ENCODE measurements at places on chromosomes 13 and 19. TPM values are rescaled to one million over a fixed set of nuclear protein-coding genes. Genes with fewer than 3 reads are reported as not detected.

Gene ZNF534
- total RNA-seq: not detected

DNA sequence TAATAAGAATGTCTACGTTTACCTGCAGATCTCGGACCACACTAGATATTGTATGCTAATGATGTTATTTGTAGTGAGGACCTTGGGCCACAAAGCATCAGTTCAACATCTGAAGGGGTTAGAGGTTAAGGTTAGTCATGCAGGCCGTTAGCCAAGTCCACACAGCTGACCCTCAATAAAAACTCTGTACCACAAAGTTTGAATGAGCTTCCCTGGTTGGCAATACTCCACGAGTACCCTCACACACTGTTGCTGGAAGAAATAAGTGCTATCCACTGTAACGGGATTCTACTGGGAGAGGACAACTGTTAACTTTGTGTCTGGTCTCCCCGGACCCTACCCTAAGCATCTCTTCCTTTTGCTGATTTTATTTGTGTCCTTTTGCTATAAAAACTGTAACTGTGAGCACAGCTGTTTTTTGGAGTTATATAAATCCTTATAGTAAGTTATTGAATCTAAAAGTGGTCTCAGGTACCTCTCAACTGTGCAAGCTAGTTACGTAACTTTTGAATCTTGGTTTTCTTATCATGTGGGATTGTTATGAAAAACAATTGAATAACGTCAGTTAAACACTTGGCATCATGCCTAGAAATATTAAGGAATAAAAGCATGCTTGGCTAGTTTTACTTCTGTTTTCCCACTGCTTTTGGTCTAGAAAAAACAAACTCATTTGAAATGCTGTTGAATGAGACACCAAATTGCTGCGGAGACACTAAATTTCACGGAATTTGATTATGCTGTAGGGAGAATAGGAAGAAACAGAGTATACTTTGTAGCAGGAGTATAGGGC, 181.5 kb downstream of the DNAJC3 start:
- H3K27me3 ChIP-seq: peaks cover 2% of the 10 kb centered on the region
- no peaks in the 10 kb centered on the region for H3K4me1 ChIP-seq
- no peaks in the 10 kb centered on the region for H3K36me3 ChIP-seq
- no peak overlapping the region for H3K4me3 ChIP-seq

- H3K27me3 ChIP-seq: peaks cover 38% of the 10 kb centered on the region
- DNase-seq: no peak
These were observed 9.7 kb downstream of the F2RL3 start for GRCh38 chr19:16898361-16899015.

DNA sequence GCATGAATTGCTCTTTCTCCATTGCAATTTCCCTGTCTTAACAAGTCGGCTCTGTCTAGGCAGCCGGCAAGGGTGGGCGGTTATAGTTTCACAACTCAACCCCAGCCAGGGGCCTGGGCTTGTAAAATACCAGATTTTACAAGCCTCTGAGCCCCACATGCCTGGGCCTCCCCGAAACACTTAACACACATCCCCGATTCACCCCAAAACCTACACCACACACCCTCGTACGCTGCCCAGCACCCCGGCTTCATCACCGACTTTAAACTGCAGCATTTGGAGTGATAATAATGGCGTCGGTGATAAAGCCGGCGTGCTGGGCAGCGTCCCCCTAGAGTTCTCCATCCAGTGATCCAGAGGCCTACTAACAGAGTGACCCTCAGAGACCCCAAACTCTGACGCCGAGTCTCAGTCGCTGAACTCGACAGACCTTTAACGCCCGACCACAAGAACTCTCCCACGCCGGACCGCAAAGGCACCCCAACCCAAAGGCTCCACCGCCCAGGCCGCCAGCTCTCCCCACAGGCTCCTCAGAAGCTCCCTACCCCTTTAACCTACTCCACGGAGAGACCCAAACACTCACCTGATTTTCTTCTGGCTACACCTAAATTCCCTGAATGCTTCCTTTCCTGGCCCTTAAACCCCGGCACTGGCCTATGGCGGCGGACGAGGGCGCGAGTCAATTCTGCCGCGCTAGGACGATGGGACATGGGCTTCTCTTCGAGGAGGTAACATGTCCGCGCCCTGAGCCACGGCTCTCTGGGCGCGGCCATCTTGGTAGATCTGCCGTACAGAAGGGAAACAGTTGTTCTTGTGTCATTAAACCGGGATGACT, at the start of gene ZNF649:
TSS of gene ZNF649 (minus strand) at position 687 of the 835 bp plus-strand sequence. CDS start 4,910 bp downstream, outside the sequence.
- peak; percentile 84 for DNase-seq
- peaks cover 24% of the 10 kb centered on the region for H3K4me1 ChIP-seq
- peaks cover 66% of the 10 kb centered on the region for H3K36me3 ChIP-seq
- H3K27me3 ChIP-seq: no peaks in the 10 kb centered on the region
- peak within 1 kb of the TSS; percentile 95 for H3K27ac ChIP-seq

GRCh38 chr19:29677001-29677817, 11.9 kb downstream of the PLEKHF1 start:
- DNase-seq: no peak
- peaks cover 83% of the 10 kb centered on the region for H3K4me1 ChIP-seq
- no peak overlapping the region for H3K4me3 ChIP-seq
- H3K36me3 ChIP-seq: peaks cover 37% of the 10 kb centered on the region
- no peak overlapping the region for H3K27ac ChIP-seq

Gene PEAK3
- total RNA-seq: not detected

DNA sequence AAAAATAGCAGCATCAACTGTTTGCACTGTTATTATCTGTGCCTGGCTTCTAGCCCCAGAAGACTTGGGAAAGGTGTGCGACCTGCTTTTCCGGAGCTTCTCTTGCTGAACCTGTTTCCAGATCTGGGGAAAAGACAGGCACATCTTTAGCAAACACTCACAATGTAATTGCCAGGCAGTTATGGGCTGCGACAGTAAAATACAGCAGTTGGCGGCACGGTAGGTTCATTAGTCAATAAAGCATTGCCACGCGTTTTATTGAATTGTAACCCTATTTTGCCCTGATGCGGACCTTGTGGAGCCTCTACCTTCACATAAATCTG, 223.7 kb upstream of the TSHZ3 start:
- no peaks in the 10 kb centered on the region for H3K27me3 ChIP-seq
- no peak overlapping the region for H3K4me3 ChIP-seq
- no peaks in the 10 kb centered on the region for H3K4me1 ChIP-seq
- no peak for DNase-seq

DNA sequence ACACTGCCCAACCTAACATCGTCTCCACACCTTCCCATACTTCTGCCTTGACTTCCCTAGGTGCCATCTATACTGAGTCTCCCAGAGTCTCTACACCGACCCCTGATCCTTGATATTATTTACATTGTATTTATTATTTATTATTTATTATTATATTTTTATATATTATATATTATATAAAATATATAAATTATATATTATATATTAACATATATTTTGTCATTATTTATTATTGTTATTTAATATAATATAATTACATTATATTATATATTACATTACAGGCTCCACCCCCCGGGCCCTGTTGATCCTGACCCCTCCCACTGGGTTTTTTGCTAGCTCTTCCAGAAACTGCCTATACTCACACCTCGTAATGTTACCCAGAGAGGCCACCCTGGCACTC, 18.4 kb upstream of the TOMM40 start:
- no peak overlapping the region for H3K4me3 ChIP-seq
- no peak for DNase-seq
- no peaks in the 10 kb centered on the region for H3K36me3 ChIP-seq
- no peak overlapping the region for H3K27ac ChIP-seq

GRCh38 chr19:5977222-5977784, 637 bp downstream of the RANBP3 start:
- no peak for DNase-seq
- H3K27ac ChIP-seq: peak overlapping the region; percentile 88
- peaks cover 70% of the 10 kb centered on the region for H3K4me1 ChIP-seq
- peaks cover 42% of the 10 kb centered on the region for H3K36me3 ChIP-seq

- no peak for DNase-seq
- no peaks in the 10 kb centered on the region for H3K36me3 ChIP-seq
- H3K4me1 ChIP-seq: no peaks in the 10 kb centered on the region
- no peaks in the 10 kb centered on the region for H3K27me3 ChIP-seq
These were observed 754.9 kb downstream of the OLFM4 start for GRCh38 chr13:53783471-53783870.

Gene MED25
- total RNA-seq: 70.5 TPM

DNA sequence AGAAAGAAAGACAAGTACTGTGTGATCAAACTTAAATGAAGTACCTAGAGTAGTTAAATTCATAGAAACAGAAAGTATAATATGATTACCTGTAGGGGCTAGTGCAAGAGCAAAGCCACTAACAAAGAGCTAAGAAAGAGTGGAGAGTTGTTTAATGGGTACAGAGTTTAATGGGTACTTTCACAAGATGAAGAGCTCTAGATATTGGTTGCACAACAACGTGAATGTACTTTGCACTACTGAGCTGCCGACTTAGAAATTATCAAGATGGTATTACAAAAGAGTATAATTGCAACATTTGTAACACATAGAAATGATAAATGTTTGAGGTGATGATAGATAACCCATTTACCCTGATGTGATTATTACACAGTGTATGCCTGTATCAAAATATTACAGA, 140.3 kb upstream of the GPC6 start:
- H3K4me1 ChIP-seq: no peaks in the 10 kb centered on the region
- no peaks in the 10 kb centered on the region for H3K36me3 ChIP-seq
- DNase-seq: no peak

Gene LAIR1
- 71.6 TPM for total RNA-seq

- peak overlapping the region; percentile 78 for H3K4me3 ChIP-seq
- peak; percentile 93 for DNase-seq
- H3K27ac ChIP-seq: peak overlapping the region; percentile 99
- H3K36me3 ChIP-seq: peaks cover 18% of the 10 kb centered on the region
- peaks cover 77% of the 10 kb centered on the region for H3K4me1 ChIP-seq
- H3K27me3 ChIP-seq: no peaks in the 10 kb centered on the region
These were observed 5.4 kb upstream of the CDC37 start for GRCh38 chr19:10408511-10409283.

DNA sequence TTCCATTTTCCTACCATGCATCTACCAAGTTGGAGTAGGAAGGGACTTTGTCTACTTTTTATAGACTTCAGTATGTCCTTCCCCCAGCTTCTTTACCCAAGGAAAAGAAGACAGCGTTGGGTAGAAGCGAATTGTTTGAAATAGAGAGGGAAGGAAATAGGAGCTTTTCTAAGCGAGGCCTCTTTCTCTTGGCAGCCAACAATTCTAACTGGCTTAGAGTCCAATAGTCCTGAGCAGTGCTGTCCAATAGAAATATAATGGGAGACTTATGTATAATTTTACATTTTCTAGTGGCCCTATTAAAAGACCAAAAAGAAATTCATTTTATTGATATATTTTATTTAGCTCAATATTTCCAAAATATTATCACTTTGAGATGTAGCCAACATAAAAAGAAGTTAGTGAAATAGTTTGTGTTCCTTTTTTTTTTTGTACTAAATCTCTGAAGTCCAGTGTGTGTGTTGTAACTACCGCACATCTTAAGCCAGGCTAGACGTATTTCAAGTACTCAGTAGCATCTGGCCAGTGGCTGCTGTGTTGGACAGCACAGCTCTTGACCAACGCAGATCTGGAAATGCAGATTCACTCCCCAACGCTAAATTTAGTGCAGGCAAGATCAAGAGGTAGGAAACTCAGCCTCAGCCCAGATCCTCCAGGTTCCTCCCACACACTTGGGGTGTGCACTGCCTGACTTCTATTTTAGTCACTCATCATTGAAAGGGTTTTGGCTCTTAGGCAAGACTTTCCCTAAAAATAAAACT, 179.2 kb downstream of the SHISA2 start:
- H3K27ac ChIP-seq: no peak overlapping the region
- H3K36me3 ChIP-seq: peaks cover 8% of the 10 kb centered on the region
- no peak for DNase-seq
- peaks cover 2% of the 10 kb centered on the region for H3K27me3 ChIP-seq
- peaks cover 22% of the 10 kb centered on the region for H3K4me1 ChIP-seq
- no peak overlapping the region for H3K4me3 ChIP-seq

DNA sequence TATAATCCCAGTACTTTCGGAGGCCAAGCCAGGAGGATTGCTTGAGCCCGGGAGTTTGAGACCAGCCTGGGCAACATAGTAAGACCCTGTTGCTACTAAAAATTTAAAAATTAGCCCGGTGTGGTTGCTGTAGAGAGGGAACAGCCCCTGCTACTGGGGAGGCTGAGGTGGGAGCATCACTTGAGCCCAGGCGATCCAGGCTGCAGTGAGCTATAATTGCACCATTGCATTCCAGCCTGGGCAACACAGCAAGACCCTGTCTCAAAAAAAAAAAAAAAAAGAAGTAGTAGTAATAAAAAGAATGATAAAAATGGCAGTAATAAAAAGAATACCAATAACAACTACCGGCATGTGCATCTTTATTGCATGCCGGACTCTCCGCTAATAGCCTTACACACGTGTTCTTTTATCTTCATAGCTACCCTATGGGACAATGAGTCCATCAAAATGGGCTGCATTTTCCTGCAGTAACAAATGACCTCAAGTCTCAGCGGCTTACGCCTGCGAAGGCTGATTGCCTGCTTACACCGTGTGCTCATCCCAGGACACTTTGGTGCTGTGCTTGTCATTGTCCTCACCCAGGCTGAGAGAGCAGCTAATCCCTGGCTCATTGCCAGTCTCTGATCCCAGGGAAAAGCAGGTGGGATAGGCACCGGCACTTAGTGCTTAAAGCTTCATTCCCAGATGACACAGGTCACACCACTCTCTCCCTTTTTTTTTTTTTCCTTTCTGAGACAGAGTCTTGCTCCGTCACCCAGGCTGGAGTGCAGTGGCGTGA, 14.4 kb upstream of the SYCN start:
- no peak overlapping the region for H3K27ac ChIP-seq
- H3K4me1 ChIP-seq: peaks cover 2% of the 10 kb centered on the region
- no peaks in the 10 kb centered on the region for H3K36me3 ChIP-seq
- H3K27me3 ChIP-seq: peaks cover 21% of the 10 kb centered on the region
- DNase-seq: no peak

Gene STX10
- 70.1 TPM for total RNA-seq

Gene ZGLP1
- total RNA-seq: 0.93 TPM

- no peak for DNase-seq
- H3K4me1 ChIP-seq: peaks cover 11% of the 10 kb centered on the region
- H3K27ac ChIP-seq: peak overlapping the region; percentile 47
- H3K27me3 ChIP-seq: no peaks in the 10 kb centered on the region
- H3K4me3 ChIP-seq: no peak overlapping the region
These were observed 8.7 kb downstream of the SHKBP1 start for GRCh38 chr19:40585241-40585981.

DNA sequence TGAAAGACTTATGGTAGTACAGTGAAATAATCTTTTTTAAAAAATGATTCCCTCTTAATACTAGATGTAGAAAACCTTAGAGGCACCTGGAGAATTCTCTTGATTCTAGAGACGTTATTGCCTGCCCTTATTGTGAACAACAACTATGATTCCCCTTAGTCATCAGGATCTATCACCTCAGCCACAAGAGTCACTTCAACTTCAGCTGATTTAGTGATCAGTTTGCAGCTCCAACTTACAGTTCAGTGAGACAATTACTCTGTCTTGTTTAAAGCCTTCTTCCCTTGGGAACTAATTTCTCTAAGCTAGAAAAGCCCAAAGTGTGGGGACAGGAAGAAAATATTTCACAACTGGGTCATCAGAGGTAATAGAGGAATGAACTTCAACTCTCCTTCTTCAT, 254.3 kb upstream of the SLITRK1 start:
- no peaks in the 10 kb centered on the region for H3K36me3 ChIP-seq
- H3K4me1 ChIP-seq: peaks cover 21% of the 10 kb centered on the region
- no peaks in the 10 kb centered on the region for H3K27me3 ChIP-seq

Gene CNFN
- total RNA-seq: not detected

Data from activated CD8-positive, alpha-beta memory T cell treated with anti-CD3 and anti-CD28 coated beads, Interleukin-2, amount 10 ng/mL, durations not matched to agents 7 days and 5 days (primary cell).